ENCODE measurements at places on chromosomes 1 and 21. TPM values are rescaled to one million over a fixed set of nuclear protein-coding genes. Genes with fewer than 3 reads are reported as not detected.

NPHS2 gene
- not detected for polyA plus RNA-seq

AMPD1 gene
- not detected for polyA plus RNA-seq

UBE2U gene
- not detected for polyA plus RNA-seq

USH2A gene
- polyA plus RNA-seq, result 0.29 TPM

SPOCD1 gene
- 0.09 TPM for polyA plus RNA-seq

NTNG1 gene
- polyA plus RNA-seq, result 0.05 TPM

- DNase-seq, result no peak
Measured at GRCh38 chr1:178962853-178963711, 62.6 kb upstream of the FAM20B start.

- no peak for DNase-seq
Measured at GRCh38 chr1:202844935-202845334, 34.2 kb downstream of the PCAT6 start.

DNA sequence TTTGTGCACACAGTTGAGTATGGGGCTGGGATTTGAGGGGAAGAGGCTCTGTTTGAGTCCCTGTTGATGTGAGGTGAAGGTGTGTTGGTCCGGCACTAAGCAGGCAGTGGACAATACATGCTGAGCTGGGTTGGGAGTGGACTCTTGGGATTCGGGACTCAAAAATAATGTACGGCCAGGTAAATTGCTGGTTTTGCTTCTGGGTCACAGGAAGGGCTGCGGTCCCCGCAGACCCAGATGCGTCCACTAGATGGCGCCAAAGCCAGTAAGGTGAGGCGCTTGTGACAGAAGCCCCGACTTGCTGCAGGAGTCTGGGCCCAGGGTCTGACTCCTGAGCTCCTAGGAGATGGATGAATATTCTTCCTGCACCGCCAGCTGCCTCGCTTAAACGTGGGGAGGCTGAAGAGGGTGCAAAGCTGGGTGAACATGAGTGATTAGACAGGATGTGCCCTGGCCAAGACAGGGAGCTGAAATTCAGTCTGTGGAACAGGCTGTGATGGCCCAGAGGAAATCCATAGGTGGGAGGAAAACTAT is 61.4 kb downstream of the ACBD3 start:
- DNase-seq, result peak; percentile 94

DNA sequence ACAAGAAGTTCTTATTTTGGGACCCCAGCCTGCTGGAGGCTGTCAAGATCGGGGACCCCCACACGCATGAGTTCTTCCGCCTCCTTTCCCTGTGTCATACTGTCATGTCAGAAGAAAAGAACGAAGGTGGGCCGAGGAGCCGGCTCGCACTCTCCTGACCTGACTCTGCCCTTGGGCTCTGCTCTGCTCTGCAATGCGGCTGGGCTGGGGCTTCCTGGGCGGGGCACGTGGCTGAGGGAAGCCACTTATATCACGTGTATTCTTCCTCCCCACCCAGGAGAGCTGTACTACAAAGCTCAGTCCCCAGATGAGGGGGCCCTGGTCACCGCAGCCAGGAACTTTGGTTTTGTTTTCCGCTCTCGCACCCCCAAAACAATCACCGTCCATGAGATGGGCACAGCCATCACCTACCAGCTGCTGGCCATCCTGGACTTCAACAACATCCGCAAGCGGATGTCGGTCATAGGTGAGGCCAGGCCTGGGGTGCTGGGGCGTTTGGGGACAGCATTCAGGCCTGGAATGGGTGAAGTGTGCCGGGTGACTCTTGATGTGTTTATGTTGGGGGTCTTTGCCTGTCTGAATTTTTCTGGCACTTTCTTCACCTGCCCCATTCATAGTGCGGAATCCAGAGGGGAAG is 17.6 kb downstream of the ATP8B2 start:
- DNase-seq, result peak; percentile 52

GRCh38 chr1:29547300-29547699 is 311.0 kb downstream of the PTPRU start:
- DNase-seq, result no peak

- no peak for DNase-seq
Measured at GRCh38 chr1:112686835-112687234, 12.4 kb downstream of the MOV10 start.

GRCh38 chr21:43884012-43884860 is 19.2 kb downstream of the AGPAT3 start:
- DNase-seq, result no peak

GRCh38 chr1:246329900-246330299 is 177.2 kb downstream of the SMYD3 start:
- no peak for DNase-seq

- DNase-seq, result no peak
Measured at GRCh38 chr1:208885060-208885459, 640.9 kb upstream of the PLXNA2 start.

DNA sequence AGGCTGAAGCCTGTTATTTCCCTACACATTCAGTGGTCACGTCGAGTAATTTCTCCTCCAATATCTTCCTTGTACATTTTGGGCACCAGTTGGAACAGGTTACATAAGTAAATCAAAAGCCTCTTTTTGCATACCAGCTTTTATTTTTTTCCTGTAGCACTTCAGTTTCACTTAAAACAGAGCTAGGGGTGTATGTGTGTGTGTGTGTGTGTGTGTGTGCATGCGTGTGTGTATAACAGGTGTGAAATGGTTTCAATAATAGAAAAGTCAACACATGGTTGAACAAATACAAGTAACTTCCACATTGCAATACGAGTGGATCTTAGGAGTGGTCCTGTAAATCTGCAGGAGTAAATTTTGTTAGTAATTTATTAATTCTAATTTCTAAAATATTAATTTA is 3.0 kb upstream of the MAN1A2 start:
- no peak for DNase-seq

DNA sequence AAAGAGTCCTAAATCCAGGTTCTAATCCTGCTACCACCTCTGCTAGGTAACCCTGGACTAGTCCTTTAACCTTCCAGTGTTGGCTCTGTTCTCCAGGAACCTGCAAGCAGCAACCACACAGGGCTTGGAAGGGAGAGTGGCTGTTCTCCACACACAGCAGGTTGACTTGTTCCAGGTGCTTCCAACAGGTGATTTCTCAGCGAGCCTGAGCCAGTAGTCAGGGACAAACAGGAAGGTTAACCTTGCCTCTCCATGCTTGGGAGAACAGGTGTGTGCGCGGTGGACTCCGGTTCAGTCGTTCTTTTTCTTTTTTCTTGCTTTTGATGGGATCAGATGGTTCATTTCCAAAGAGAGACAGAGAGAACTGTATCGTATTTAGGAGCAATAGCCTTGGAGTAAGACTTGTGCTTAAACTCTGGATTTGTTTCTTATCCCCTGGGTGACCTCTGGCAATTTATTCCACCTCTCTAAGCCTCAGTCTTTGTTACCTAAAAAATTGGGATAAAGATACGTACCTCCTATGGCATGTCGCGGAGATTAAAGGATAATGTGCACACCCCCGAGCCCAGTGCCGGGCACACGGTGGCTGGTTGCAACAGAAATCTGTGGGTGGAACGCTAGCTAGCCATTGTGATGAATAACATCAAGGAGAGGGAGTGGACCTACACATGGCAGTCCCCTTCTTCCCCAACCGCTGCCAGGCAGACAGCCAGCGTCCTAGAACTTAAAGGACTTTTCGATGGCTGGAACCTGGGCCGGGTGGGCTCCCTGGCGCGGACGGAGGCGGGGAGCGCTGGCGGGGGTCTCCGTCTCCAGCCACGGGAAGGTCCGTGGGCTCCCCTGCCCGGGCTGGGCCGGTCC is 583 bp upstream of the CACHD1 start:
- DNase-seq, result no peak

DNA sequence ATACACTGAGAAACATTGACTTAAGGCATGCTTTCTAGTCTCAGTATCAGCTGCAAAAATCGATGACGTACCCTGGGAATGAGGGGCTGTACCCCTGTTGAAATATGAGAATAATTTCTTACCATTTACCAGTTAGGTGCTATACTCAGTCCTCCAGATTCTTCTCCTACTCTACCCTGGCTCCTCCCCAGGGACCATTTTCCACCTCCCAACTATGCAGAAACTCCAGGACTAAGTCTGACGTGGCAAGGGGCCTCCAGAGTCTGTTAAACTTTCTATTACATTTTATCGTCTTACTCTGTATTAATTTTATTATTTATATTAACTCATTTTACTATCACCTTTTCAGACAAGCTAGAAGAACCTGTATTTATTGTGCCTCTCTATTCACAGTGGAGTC is 124.3 kb downstream of the CYYR1 start:
- no peak for DNase-seq

DNA sequence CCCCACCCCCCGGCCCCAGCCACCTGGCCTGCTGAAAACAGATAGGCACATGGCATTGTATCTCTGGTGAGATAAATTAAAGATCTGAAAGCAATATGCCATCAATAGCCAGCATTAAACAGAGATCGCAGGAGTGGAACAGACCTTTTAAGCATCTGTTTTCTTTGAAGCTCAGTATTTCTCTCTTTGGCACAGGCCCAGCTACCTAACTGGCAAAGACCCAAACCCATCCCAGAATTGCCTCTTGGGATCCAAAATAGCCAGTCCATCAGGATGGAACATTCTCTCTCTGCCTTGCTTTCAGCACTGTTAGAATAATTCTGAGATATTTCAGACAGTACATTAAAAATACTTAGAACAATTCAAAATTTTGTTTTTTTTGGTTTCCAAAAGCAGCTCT is 46.0 kb downstream of the KCNJ6 start:
- DNase-seq, result no peak

GRCh38 chr1:96596226-96596922 is 125.2 kb upstream of the PTBP2 start:
- peak; percentile 41 for DNase-seq

GRCh38 chr21:16086936-16087335 is 357.2 kb downstream of the USP25 start:
- no peak for DNase-seq

GRCh38 chr1:231235526-231236207 is 5.3 kb upstream of the GNPAT start:
- DNase-seq, result no peak

All from right cardiac atrium (tissue), 5 donors.